ENCODE measurements at places on chromosomes 7 and 10.

DNA sequence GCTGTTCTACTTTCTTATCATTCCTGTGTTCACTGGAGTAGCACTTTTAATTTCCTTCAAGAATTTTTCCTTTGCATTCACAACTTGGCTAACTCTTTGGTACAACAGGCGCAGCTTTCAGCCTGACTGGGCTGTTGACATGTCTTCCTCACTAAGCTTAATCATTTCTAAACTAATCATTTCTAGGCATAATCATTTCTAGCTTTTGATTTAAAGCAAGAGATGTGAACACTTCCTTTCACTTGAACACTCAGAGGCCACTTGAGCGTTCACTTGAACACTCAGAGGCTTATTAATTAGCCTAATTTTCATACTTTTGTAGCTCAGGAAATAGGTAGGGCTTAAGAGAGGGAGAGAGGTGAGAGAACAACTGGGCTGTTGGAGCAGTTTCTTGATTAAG, 15.9 kb downstream of the C10orf90 start:
- DNase-seq: no peak

- no peak for DNase-seq
Measured at GRCh38 chr10:114806562-114807391, 14.8 kb upstream of the FHIP2A start.

- no peak for DNase-seq
Measured at GRCh38 chr7:117205873-117206272, 117.0 kb downstream of the WNT2 start.

GRCh38 chr7:131151034-131151433, 176.6 kb upstream of the MKLN1 start:
- no peak for DNase-seq

DNA sequence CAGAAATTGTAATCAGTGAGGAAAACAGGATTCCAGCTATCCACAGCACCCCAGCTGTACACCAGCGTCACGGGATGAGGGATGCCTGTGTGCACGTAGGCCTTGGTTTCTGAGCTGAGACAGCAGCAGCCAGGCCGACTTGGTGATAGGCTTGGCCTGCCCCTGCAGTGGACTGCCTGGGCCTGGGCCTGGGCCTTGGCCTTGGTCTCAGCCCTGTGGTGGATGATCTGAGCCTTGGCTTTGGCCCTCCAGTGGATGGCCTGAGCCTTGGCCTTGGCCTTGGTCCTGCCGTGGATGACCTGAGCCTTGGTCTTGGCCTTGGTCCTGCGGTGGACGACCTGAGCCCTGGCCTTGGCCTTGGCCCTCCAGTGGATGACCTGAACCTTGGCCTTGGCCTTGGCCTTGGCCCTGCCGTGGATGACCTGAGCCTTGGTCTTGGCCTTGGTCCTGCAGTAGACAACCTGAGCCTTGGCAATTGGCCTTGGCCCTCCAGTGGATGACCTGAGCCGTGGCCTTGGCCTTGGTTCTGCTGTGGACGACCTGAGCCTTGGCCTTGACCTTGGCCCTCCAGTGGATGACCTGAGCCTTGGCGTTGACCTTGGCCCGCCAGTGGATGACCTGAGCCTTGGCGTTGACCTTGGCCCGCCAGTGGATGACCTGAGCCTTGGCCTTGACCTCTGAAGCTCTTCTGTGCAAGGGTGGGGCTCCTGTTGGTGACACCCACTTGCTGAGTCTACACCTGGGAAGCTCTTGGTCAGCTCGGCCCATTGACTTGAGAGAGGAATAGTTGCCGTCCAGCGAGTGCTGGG, 93.8 kb downstream of the CUX1 start:
- DNase-seq: no peak

DNA sequence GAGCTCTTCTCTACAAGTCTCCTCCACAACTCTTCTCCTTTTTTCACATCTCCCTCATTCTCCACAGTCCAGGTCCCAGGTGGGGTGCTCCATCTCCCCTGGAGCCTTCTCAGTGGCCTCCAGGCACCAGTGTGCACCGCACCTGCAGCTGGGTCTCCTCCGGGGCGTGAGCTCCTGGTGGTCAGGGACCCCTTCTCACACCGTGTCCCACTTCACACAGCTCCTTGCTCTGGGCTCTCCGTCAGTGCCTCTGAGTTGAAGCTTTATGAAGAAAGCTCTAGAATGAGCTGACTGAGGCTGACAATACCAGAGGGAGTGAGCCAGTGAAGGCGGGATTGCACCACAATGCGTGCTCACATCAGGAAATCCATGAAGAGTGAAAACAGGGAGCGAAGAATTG, 290.2 kb downstream of the DNAJB6 start:
- DNase-seq: no peak

- no peak for DNase-seq
Measured at GRCh38 chr10:128286762-128287500, 160.7 kb upstream of the MKI67 start.

DNA sequence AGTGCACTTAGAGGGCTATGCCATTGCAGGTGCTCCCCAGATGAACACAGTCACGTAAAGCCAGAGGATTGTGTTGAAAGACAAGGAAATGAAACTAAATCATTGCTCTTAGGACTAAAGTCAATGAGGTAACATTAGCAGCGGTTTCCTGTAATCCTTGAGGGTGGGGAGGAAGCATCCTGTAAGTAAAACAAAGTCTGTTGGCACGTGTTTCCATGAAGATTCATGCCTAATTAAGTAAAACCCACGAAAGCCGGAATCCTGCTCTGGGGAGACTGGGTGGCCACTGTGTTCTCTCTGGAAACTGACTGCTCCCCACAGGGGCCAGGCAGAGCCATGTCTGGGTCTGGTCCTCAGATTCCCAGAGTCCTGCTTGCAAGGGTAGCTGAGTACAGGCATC, 18.3 kb downstream of the STEAP1B start:
- peak; percentile 16 for DNase-seq
